ENCODE measurements at places on chromosomes 1 and 21. TPM values are rescaled to one million over a fixed set of nuclear protein-coding genes. Genes with fewer than 3 reads are reported as not detected.

The FCRL6 gene
- total RNA-seq: 0.76 TPM

The C1orf159 gene
- total RNA-seq: 24.5 TPM

The CCDC185 gene
- total RNA-seq: not detected

The CNKSR1 gene
- total RNA-seq: 2.2 TPM

The C1QTNF12 gene
- 2.2 TPM for total RNA-seq

The BACE2 gene
- 4.6 TPM for total RNA-seq

The NPR1 gene
- not detected for total RNA-seq
